Central memory CD4-positive, alpha-beta T cell (primary cell): ENCODE measurements at places on chromosomes 1 and 21.

DNA sequence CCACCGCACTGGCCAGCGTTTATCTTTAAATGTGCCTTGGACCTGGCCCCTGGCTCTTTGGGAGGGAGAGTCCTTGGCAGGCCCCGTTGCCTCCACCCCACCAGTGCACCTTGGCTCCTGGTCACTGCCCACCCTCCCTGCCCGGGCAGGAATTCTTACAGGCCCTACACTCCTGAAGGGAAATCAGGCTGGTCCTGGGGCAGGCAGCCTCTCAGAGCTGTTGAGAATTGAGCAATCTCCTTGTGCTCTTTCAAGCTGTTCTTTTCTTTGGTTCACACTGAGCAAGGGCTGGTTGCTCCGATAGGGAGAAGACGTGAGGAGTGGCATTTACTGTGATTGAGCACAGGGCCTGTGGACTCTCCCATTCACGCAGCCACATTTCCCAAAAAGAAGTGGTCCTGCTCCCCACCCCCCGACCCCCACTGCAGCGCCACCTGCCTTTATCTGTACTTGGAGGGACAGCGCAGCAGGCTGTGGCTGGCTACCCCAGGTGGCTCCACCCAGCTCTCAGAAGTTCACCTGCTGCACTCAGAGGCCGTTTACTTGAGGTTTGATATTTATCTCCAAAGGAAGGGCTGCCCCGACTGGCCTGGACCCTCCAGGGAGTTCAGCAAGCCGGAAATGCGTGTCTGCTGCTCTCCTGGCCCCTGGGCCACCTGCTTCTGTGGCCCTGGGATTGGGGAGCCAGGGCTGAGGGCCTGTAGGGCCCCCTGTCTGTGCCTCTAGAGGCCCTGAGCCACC lies 47.8 kb downstream of the SKI start:
- no peak for DNase-seq

GRCh38 chr1:33099290-33100118 lies 18.6 kb downstream of the AZIN2 start:
- DNase-seq, result peak; percentile 87

GRCh38 chr1:32447469-32448185 lies 17.2 kb upstream of the ZBTB8B start:
- DNase-seq, result no peak

GRCh38 chr1:44464361-44464760 lies 59.3 kb downstream of the RNF220 start:
- no peak for DNase-seq

DNA sequence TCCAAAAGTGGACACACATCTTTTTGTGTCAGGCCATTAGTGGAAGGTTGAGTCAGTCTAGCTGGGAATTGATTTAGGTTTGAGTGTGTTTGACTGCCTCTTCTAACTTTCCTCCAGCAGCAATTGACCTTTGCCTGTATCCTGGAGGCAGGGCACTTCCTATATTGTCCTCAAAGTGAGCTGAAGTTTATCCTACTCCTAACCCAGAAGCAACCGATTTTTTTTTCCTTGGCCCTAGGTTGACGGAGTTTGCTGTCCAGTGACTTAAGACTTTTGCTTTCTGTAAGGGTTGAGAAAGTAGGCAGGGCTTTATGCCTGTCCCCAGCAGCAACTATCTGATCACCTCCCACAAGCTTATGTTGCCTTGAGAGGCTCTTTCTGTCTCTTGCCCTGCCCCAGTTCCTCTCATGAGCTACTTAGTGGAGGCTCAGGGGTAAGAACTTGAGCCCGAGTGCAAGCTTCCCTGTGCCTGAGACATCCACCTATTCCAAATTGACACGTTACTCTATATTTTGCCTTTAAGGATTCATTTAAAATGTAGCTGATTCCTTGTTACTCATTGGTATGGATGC lies 30.9 kb downstream of the SLC35F3 start:
- no peak for DNase-seq

- no peak for DNase-seq
These were observed 95.1 kb downstream of the GPATCH2 start for GRCh38 chr1:217535601-217536377.

GRCh38 chr1:21926065-21926464 lies 11.0 kb downstream of the HSPG2 start:
- DNase-seq, result no peak

- DNase-seq, result no peak
These were observed 25.6 kb upstream of the COL18A1 start for GRCh38 chr21:45379171-45379900.

- peak; percentile 54 for DNase-seq
These were observed 51.8 kb upstream of the TARDBP start for GRCh38 chr1:10960411-10961299.

- DNase-seq, result peak; percentile 71
These were observed 25.6 kb downstream of the TOMM20 start for GRCh38 chr1:235102993-235103411.

- no peak for DNase-seq
These were observed 50.9 kb downstream of the TBX19 start for GRCh38 chr1:168331569-168331968.

DNA sequence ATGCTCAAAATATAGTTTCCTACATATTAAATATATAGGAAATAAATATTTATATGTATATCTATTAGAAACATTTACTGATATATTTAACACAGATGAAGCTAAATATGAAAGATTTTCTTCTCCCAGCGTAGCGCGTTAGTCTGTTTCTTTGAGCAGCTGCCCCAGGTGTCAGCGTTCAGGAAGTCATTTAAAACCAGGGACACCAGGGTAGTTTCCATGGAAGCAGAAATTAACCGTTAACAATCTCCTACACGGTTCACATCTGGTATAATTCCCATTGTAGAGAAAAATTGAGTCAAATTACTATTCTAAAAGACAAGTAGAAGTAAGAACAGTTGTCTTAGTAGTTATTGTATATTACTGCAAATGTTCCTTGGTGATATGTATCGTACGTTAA lies 1443.7 kb downstream of the MRPL39 start:
- DNase-seq, result no peak

- no peak for DNase-seq
These were observed 106.4 kb downstream of the HMGB4 start for GRCh38 chr1:33970148-33970825.

GRCh38 chr1:180888870-180889269 lies 23.8 kb upstream of the KIAA1614 start:
- no peak for DNase-seq

- no peak for DNase-seq
These were observed 6.5 kb downstream of the WNT3A start for GRCh38 chr1:228013131-228013934.

GRCh38 chr21:39094847-39095579 lies 88.2 kb downstream of the PSMG1 start:
- no peak for DNase-seq
